AG09309 (cell line): ENCODE measurements at places on chromosomes 7 and 10.

GRCh38 chr10:85212526-85212925 lies 884.1 kb downstream of the CCSER2 start:
- DNase-seq = no peak

DNA sequence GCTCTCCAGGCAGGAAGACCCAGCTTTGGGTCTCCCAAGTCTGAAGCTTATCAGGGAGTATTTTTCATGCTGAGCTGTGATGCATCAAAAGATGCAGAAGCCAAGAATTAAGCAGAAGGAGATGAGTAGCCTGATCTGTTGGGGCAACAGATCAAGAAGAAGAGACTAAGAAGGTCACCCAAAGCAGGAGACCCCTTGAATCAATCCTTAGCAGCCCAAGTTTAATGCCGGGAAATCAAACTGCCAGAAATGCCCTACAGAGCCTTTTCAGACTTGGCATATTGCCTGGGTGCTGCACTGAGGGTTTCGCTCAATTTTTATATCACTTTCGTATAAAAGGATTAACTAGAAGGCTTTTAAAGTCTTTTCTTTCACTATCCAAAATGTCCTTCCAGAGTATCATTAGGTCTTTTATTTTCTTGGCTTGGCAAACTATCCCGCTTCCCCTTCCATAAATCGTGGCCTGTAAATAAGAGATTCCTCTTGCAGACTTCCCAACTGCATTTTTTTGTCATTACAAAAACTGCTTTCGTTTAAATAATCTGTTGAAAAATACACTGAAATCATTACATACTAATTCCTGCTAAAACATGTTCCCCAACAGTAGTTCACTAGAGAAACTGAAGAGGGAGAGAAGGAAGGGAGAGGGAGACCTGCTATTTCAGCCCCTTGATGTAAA lies 49.0 kb upstream of the STK17A start:
- DNase-seq = no peak

GRCh38 chr7:92088266-92088665 lies 46.0 kb downstream of the CYP51A1 start:
- DNase-seq = no peak

- DNase-seq = no peak
Observed at GRCh38 chr10:99524050-99524666, 8.6 kb upstream of the NKX2-3 start.

GRCh38 chr7:137962875-137963507 lies 38.9 kb downstream of the CREB3L2 start:
- no peak for DNase-seq

GRCh38 chr7:23276376-23276775 lies 22.8 kb upstream of the MALSU1 start:
- no peak for DNase-seq
